ENCODE measurements at places on chromosomes 13 and 19.

DNA sequence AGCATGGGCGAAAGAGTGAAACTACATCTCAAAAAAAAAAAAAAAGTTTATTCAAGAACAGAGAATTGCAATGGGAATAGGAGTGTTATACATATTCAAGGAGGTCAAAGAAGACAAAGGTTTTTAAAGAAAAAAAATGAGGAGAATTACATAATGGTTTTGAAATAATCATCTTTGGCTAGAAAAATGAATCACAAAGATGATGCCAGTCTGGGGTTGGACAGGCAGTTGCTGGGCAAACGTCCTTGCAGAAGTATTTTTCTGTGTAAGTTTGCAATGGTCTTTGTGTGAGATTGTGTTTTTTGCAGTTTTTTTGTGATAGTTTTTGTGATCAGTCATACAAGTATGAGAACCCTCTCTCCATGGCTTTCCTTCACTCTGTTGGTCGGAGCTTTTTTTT is 23.7 kb downstream of the LYPD3 start:
- DNase-seq = no peak

DNA sequence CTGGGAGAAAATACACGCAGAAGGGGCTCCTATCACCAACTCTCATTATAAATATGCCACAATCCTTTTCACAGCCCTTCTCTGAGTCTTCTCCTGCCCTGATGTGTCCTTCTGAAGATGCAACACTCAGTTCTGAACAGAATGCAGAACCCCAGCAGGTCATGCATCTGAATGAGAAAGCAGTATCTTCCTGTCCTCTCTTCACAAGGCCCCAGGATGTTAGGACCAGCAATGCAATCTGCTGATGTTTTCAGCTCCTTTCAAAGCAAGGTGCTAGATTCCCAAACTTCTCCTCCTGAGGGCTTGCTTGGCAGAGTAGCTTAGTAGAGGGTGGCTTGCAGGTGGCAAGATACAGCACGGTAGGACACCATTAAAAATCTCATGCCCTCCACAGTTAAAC is 22.3 kb upstream of the DOCK9 start:
- DNase-seq = no peak

GRCh38 chr19:2883686-2884439 is 16.7 kb downstream of the ZNF556 start:
- no peak for DNase-seq

DNA sequence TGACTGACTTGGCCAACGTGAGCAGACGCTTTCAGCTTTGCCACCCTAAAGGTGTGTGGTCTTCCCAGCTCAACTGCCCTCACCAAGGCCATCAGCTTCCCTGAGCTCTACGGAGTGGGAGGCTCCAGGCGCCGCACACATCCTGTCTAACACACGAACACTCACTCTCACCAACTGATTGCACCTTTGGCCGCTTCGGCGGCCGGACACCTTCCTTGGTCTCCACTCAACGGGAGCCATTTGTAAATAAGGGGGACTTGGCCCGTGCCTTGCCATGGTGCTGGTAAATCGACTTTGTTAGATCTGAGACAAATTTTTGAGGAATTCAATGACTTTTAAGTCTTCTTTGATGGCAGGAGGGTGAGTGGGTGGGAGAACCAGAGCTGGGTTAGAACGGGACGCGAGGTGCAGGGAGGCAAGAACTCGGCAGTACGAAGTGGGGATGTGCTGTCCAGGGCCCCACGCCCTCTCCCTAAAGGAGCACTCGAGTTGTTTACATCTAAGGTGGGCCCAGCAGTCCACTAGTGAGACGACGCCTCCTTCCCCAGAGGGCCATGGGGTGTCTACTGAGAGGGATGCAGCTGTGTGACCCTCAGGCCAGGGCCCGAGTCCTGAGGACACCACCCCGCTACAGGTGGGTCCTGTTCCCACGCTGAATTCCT is 4.4 kb downstream of the C13orf46 start:
- no peak for DNase-seq

GRCh38 chr19:44668985-44669764 is 2.1 kb upstream of the CEACAM19 start:
- DNase-seq = no peak

GRCh38 chr19:46840498-46840942 is 10.1 kb downstream of the AP2S1 start:
- DNase-seq = peak; percentile 24

GRCh38 chr13:25085125-25085742 is 10.7 kb upstream of the PABPC3 start:
- peak; percentile 4 for DNase-seq

- DNase-seq = no peak
Observed at GRCh38 chr19:35430409-35431144, 17.5 kb upstream of the FFAR2 start.

DNA sequence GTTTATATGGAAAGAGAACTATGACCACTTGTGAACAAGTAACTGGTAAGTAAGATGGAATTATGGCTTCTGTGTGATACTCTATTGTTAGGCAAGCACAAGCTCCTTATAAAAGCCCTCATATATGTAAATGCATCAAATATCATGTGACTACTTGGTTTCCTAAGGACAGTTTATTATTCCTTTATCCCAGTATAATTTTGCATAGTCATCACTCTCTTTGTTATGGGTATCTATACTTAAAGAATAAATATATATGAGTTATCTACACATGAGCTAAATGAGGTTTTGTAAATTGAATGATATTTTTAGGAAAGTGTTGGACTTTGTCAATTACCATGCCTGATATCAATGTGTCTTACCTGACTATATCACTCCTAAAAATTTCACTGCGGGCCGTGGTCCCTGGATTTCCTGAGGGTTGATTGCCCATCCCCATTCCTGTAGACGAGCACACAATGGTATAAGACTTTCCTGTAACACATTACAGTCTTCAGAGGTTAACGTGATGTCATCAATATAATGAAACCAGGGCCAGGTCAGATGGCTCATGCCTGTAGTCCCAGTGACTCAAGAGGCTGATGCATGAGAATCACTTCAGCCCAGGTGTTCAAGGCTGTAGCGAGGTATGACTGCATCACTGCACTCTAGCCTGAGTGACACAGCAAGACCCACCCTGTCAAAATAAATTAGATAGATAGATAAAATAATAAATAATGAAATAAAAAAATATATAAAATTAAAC is 20.7 kb downstream of the ZNF844 start:
- DNase-seq = no peak

- no peak for DNase-seq
Observed at GRCh38 chr13:112668924-112669323, 20.9 kb upstream of the ATP11A start.

DNA sequence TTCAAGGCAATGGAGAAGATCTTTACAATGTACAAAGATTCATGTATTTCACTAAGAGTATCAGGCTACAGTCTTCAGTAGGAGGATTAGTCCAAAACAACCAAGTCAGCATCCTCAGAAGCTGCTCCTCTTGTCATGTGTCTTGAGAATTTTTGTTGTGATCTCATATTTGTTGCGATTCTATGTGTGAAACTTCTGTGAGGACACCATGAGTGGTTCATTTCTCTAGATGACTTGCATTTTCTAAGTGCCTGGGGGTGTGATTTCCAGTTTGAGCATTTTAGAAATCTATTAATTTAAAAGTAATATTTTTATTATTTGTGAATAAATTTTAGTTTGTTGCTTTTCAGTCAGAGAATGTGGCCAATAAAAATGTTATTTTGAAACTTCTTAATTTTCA is 94.5 kb downstream of the RAP2A start:
- DNase-seq = no peak

- no peak for DNase-seq
Observed at GRCh38 chr19:2546128-2547032, 70.5 kb downstream of the GADD45B start.

DNA sequence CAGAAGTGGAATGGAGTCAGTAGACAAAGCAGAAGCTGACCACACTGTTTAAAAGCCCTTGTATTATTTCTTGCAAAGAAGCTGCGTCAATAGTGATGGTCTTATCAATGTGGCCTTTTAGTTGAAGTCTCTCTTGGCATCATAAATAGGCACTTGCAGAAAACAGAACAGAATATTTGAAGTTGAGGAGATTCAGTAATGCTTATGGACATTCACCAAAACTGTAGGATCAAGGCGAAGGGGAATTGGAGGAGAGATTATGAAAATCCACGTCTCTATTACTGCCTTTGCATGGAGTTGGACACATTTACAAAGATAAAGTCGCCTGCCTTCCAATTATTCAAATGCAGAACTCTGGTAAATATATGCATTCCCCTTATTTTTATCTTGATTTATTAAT is 1482.8 kb downstream of the EFNB2 start:
- no peak for DNase-seq

- DNase-seq = no peak
Observed at GRCh38 chr13:44230071-44230470, 143.6 kb upstream of the SERP2 start.

DNA sequence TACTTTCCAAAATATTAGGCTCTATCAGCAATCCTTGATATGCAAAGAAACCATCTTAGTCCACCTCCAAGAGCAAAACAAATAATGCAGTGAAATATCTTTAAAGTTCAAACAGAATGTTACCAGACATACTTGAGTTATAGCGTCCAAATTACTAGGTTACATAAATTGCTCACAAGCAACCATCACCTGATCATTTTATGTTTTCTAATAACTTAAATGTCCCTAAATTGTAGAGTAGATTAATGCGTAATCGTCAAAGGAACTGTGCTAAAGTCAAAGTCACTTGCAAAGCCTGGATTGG is 350.6 kb upstream of the ARGLU1 start:
- DNase-seq = no peak

DNA sequence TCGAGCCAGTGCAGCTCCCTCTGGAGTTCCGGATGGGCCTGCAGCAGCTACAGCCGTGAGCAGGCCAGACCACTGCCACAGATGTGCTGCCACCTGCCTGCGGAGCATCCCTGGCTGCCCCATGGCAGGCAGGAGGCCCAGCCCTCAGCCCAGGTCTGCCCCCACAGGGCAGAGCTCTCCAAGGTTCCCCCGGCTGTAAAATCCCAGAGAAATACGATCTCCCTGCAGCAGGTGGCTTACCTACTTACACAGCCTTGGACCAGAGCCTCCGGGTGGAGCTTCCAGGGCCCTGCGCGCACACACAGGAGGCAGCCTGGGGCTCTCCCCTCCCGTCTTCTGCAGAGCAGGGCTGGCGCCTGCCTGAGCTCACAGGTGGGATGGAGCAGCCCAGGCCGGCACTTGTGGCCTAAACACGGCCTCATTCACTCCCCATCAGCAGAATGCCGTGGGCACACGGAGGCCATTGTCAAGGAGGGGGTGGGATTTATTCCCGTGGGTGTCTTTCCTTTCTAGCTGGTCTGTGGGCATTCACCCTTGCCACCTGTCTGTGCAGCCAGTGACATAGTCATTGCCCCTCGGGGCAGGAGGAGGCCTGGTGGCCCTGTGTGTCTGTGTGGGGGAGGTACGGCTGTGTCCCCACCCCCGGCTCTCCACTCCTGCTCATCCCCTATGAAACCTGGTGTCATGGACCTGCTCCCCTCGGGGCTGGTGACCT is 118.0 kb downstream of the KDM4B start:
- DNase-seq = peak; percentile 75

DNA sequence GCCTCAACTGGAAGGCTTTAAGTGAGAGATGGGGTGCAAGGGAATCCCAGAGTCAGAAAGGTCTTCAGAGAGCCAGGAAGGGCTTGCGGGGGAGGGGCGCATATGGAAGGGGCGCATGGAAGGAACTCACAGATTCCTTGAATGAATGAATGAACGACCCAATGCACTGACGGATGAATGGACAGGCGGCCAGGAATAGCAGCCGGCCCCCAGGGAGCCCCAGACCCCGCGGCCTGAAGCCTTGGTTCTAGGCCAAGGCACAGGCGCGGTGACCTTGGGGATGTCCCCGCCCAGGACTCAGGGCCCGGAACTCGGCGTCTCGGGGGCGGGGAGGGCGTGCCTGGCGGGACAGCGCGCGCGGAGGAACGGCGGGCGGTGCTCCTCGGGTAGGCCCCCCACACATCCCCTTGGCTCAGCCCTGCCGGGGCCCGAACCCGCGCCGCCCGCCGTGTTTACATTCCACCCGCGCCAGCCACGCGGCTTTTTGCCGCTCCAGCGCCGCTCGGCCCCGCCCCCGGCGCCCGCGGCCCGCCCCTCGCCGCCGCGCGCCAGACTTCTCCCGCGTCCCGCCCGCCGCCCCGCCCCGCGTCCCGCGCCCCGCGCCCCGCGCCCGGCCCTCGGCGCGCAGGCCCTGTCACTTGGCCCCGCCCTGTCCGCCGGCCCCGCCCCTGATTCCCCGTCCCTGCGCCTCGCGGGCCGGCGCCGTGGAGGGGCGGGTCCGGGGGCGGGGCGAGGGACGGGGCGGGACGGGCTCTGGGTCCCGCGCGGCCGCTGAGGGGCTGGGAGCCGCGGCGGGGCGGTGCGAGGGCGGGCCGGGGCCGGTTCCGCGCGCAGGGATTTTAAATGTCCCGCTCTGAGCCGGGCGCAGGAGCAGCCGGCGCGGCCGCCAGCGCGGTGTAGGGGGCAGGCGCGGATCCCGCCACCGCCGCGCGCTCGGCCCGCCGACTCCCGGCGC is at the start of gene CCNE1:
TSS of gene CCNE1 (plus strand) at position 867 of the 955 bp plus-strand sequence. CDS start 565 bp downstream, outside the sequence.
- DNase-seq = peak; percentile 64

- DNase-seq = no peak
Observed at GRCh38 chr13:52600666-52601065, 41.6 kb upstream of the HNRNPA1L2 start.

- DNase-seq = no peak
Observed at GRCh38 chr19:30309905-30310601, 62.1 kb upstream of the ZNF536 start.

DNA sequence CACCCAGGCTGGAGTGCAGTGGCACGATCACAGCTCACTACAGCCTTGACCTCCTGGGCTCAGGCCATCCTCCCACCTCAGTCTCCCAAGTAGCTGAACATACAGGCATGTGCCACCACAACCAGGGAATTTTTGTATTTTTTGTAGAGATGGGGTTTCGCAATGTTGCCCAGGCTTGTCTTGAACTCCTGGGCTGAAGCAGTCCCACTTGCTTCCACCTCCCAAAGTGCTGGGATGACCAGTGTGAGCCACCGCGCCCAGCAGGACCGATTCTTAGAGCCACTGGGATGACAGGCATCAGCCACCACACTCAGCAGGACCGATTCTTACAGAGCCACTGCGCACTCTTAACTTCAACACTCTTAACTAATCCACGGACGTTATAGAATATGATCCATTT is 54.9 kb upstream of the RANBP3 start:
- DNase-seq = no peak

DNA sequence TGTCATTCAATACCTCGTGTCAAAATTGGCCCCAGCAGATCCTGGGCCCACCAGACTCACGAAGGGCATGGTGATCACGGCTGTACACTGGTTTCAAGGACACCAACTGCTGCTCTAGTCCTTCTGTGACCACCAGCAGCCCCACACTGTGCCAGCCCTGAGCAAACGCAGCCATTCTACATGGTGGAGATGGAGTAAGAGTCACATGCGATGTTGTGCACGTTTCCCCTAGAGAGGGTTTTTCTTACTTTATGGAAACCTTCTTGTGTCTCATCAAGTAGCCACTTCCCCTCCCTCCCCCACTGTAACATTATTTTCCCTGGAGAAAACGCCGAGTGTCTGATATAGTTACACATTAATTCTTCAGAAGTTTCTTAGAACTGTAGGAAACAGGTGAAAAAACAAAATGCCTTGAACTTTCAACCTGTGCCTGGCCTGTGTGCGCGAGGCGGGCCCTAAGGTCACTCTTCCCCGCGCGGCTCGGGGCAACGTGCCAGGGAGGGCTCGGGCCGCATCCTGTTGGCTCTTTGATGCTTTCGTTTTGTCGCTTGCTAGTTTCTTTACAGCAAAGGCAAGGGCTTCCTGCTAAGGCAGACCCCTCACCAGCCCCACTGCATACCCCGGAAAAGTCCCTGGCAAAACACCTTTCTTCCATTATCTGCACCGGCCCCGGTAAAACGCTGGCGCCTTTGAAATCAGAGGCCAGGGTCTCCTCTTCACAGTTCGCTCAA is 44.6 kb downstream of the GGACT start:
- DNase-seq = no peak

GRCh38 chr19:996051-996838 is 4.0 kb upstream of the GRIN3B start:
- DNase-seq = peak; percentile 62

Measured in NCI-H1092 (cell line).